ENCODE measurements at places on chromosomes 7 and 10.
A peak's percentile ranks its signal among the peaks of the same experiment; 100 is the strongest.

DNA sequence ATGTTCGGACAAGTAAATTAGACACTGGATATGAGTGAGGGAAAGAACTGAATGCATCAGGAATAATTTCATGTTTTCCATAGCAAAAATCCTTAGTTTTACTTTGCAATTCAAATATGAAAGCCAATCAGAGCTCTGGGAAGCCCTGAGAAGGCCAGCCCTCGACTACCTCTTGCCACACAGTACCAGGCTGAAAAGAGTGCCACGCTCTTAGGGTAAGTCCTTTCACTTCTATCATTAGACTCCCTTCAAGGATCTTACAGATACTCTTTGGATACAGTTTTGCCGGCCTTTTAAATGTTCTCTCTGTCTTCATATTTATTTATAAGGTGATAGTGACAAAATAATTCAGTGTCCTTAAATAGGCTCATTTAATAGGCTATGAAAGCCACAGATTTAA is 1.9 kb downstream of the COBL start:
- DNase-seq, result no peak
- no peak overlapping the region for H3K27ac ChIP-seq
- H3K36me3 ChIP-seq, result no peaks in the 10 kb centered on the region
- peaks cover 2% of the 10 kb centered on the region for H3K4me1 ChIP-seq
- H3K4me3 ChIP-seq, result no peak overlapping the region
- H3K27me3 ChIP-seq, result peaks cover 2% of the 10 kb centered on the region

DNA sequence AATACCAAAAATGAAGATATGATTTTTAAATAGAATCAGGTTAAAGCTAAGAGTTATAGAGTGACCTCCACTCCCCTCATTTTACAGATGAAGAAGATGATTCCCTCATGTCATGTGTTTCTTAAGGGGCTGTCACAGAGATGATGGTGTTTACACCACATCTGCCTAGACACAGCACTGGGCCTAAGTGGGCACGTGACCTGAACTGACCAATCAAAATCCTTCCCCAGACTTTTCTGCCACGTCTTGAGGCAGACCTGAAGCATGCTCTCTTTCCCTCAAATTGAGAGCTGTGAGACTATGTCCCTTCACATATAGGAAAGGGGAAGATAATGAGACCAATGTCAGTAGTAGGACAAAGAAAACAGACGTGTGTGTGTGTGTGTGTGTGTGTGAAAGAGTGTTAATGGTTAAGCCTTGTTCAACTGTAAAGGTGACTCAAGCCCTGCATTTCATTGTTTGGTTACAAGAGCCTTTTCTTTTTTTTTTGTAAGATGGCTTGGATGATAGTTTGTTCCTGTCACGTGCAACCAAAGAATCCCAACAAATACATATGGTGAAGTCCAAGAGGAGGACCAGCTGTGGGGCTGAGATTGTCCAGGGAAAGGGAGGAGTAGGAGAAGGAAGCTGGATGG is 172.8 kb upstream of the AOAH start:
- no peaks in the 10 kb centered on the region for H3K36me3 ChIP-seq
- H3K27me3 ChIP-seq, result no peaks in the 10 kb centered on the region
- H3K27ac ChIP-seq, result no peak overlapping the region
- no peak for DNase-seq
- no peaks in the 10 kb centered on the region for H3K4me1 ChIP-seq

DNA sequence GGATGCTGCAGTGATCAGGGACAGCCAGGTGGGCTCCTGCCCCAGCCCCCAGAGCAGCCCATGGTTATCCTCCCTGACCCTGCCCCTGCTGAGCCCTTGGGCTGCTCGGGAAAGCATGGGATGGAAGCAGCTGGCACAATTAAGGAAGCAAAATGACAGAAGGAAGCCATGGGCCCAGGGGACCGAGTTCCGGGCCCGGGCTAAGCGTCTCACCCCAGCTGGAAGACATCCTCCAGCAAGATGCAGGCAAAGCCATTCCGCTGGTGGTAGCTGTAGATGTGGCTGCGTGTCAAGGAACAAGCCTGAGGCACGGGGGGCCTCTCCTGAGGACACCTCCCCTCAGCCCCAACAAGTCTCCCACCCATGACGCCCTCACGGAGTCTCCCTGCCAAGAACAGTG is 1.1 kb downstream of the ATG9B start:
- DNase-seq, result no peak
- no peak overlapping the region for H3K4me3 ChIP-seq
- no peaks in the 10 kb centered on the region for H3K36me3 ChIP-seq
- no peak overlapping the region for H3K27ac ChIP-seq
- peaks cover 15% of the 10 kb centered on the region for H3K4me1 ChIP-seq
- peaks cover 27% of the 10 kb centered on the region for H3K27me3 ChIP-seq

DNA sequence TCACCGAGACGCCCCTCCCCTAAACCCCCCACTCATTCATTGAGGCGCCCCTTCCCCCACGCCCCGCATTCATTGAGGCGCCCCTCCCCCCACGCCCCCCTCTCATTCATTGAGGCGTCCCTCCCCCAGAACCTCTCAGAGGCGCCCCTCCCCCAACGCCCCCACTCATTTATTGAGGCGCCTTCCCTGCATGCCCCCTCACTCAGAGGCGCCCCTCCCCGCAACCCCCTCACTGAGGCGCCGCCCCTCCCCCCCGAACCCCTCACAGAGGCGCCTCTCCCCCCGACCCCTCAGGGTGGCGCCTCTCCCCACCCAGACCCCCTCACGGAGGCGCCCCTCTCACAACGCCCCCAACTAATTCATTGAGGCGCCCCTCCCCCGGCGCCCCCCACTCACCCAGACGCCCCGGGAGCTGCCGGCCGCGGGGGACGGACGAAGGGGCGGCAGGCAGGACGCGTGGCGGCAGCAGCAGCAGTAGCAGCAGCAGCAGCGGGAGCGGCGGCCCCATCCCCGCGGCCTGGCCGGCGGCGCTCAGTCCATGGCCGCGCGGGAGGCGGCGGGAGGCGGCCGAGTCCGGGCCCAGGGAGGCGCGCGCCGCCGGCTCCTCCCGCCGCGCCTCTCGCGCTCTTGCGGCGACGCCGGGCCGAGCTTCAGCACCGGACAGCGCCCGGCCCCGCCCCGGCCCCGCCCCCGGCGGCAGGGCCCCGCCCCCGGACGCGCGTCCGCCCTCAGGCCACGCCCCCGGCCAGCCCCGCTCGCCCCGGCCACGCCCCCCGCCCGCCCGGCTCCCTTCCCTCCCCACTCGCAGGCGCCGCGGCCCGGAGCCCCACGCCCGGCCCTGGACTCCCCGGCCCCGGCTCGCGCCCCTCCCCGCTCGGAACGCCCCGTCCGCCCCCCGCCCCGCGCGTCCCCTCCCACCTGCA is at the start of gene PTPRN2:
TSS of gene PTPRN2 (minus strand) at position 662 of the 923 bp plus-strand sequence.
- no peaks in the 10 kb centered on the region for H3K36me3 ChIP-seq
- no peak within 1 kb of the TSS for H3K27ac ChIP-seq
- DNase-seq, result no peak

DNA sequence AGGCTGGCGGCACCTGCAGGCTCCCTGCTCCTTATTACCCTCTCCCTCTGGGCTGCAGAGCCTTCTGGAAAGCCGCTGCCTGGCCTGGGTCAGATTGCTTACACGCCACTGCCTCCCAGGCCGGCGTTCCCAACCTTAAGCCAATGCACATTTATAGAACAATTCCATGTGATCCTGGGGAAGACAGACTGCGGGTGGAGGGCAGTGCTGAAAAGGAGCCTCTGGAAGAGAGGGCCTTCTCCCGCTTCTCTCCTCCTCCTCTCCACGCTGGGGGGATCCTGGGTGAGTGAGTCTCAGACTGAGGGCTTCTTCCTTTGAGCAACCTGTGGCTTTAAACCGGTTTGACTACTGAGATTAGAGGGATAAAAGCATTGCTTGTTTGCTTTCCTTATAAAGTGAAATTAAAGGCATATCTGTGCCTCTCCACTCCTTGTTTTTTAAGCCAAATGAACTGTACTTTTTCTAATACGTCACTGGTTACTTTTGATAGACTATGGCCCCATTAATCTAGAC is 5.5 kb downstream of the TACC2 start:
- no peaks in the 10 kb centered on the region for H3K27me3 ChIP-seq
- no peak overlapping the region for H3K27ac ChIP-seq
- H3K36me3 ChIP-seq, result no peaks in the 10 kb centered on the region
- no peak for DNase-seq
- peaks cover 1% of the 10 kb centered on the region for H3K4me1 ChIP-seq

- H3K27ac ChIP-seq, result peak overlapping the region; percentile 85
- DNase-seq, result no peak
- peaks cover 2% of the 10 kb centered on the region for H3K4me1 ChIP-seq
- H3K4me3 ChIP-seq, result peak overlapping the region; percentile 65
Measured at GRCh38 chr7:97871659-97872024, 566 bp downstream of the ASNS start.

DNA sequence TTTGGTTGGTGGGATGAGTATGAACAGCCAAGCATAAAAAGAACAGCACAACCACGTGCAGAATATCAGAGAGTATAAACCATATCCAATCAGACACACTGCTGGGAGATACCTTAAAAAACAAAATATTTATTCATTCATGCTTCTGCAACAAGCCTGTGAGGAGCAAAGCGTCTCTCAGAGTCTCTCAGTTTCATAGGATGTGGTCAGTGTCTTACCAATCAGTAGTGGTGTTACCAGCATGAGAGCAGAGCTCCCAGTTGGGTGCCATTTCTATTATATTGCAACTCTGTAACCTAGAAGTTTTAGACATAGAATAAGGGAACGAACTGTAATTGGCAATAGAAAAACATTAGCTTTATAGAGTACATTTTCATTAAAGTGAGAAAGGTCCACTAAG is 445.9 kb upstream of the LRRN3 start:
- no peak for DNase-seq
- no peaks in the 10 kb centered on the region for H3K36me3 ChIP-seq

DNA sequence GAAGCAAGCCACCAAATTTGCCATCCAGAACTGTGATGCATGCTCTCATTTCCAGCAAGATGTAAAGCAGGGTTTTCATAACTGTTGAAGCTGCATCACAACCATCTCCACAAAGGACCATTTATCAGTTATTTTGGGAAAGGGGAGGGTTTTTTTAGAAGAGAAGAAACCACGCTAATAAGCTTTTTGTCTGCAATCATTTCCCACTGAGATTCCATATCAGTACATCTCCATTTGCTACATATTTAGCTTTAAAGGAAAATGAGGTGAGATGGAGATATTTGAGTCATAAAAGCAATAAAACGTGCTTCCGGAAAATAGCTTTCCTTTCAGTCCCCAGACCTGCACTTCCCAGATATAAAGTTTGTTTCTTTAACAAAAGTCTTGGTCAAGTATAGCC is 258.2 kb downstream of the FRMD4A start:
- no peak overlapping the region for H3K27ac ChIP-seq
- no peaks in the 10 kb centered on the region for H3K27me3 ChIP-seq
- peaks cover 3% of the 10 kb centered on the region for H3K4me1 ChIP-seq
- H3K36me3 ChIP-seq, result no peaks in the 10 kb centered on the region
- DNase-seq, result no peak

All from H1 (cell line).